ENCODE measurements at places on chromosomes 2 and 18.

DNA sequence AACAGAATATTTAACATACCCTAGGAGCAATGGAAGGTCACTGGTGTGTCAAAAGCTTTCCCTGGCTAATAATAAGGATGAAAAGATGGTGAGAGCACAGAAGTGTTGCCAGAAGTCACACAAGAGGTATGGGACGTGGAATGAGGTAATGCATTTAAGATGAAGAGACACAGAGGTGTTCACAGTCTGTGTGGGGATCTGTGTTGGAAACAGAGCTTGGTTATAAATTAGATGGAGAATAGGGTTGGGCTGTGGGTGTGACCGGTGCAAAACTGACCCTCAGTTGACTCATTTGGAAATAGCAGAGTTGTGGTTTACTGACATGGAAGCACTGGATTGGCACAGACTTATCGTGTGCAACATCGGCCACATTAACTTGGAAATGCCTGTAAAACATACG is 372.5 kb downstream of the SATB2 start:
- DNase-seq, result no peak

- no peak for DNase-seq
Observed at GRCh38 chr18:41024792-41025191, 930.2 kb upstream of the PIK3C3 start.

DNA sequence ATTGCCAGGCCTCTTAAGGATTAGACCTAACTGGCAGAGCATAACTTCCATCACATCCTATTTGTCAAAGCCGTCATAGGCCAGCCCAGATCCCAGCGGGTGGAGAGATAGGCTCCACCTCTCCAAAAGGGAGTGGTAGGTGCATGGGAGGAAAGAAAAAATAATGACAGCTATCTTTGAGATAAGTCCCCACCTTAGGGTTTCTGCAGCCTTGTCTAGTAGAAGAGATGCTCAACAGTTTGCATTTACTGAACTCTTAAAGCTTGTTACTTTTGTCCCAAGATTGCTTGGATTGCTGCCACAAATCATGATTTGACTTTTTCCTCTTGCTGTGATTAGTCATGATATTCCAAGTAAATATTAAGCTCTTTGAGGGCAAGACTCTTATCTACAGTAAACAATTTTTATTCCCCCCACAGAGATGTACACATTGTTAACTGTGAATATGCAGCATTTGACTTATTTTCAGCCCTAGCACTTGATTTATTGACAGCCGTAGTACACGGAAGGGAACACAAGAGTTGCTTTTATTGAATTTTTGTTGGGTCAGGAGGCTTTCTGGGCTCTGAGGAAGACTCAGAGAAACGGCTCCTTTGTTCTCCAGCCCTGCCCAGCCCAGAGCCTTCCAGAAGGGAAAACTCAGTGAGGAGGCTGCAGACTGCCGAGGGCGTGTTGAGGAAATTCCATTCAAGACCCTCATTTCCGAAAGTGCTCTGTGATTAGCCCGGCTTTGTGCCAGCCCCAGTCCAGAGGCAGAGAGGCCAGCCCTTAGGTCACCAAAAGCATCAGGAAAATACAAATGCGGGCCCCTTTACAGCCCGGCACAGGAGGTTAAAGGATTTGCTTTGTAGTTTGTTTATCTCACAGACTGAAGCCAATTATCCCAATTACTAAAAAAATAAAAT is 75.5 kb upstream of the ZNF532 start:
- no peak for DNase-seq

- DNase-seq, result no peak
Observed at GRCh38 chr2:7226501-7226900, 309.3 kb downstream of the RNF144A start.

GRCh38 chr2:133644846-133645245 is 76.6 kb upstream of the NCKAP5 start:
- DNase-seq, result no peak

GRCh38 chr18:54712306-54712705 is 116.0 kb upstream of the RAB27B start:
- DNase-seq, result no peak

DNA sequence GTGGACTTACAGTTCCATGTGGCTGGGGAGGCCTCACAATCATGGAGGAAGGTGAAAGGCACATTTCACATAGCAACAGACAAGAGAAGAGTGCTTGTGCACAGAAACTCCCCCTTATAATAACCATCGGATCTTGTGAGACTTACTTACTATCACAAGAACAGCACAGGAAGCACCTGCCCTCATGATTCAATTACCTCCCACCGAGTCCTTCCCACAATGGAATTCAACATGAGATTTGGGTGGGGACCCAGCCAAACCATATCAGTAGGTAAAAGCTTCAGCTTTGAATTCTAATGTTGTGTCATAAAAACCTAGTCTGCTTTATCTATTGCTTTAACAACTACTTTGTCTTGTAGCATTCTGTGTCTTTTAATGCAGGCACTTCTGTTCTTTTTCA is 140.4 kb upstream of the PIK3C3 start:
- DNase-seq, result no peak

DNA sequence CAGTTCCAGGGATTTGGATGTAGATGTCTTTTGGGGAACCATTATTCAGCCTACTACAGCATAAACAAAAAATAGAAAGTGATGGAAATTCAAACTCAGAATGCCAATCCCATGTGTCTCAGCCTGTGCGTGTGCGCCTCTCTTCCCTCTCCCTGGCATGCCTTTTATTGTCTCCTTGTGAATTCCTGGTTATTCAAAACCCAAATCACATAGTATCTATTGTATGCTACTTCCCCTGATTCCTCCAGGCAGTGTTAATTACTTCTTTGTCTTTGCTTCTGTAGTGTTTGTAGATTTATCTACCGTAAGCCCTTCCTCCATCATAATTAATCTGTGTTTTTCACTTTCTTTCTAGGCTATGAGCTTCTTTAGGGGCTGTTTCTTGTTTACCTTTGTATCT is 38.9 kb downstream of the RHBDD1 start:
- no peak for DNase-seq

- no peak for DNase-seq
Observed at GRCh38 chr2:169080250-169081069, 11.1 kb downstream of the DHRS9 start.

GRCh38 chr18:41594582-41594981 is 360.5 kb upstream of the PIK3C3 start:
- no peak for DNase-seq

DNA sequence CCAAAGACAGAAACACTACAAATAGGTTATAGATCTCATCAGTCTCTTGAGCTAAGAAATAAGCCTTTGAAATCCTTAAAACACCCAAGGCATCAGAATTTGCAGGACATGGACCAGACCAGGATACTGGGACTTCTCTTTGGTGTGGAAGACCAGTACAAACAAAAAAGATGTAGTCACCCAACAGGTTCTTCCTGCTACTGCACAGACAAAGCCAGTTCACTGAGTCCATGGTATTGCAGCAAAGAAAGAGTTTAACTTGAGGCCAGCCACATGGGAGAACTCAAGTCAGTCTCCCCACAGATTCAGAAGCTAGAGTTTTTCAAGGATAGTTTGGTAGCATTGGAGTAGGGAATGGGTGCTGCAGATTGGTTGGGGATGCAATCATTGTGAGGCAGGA is 169.6 kb upstream of the NDUFV2 start:
- no peak for DNase-seq

- no peak for DNase-seq
Observed at GRCh38 chr2:2896011-2896410, 481.6 kb downstream of the EIPR1 start.

DNA sequence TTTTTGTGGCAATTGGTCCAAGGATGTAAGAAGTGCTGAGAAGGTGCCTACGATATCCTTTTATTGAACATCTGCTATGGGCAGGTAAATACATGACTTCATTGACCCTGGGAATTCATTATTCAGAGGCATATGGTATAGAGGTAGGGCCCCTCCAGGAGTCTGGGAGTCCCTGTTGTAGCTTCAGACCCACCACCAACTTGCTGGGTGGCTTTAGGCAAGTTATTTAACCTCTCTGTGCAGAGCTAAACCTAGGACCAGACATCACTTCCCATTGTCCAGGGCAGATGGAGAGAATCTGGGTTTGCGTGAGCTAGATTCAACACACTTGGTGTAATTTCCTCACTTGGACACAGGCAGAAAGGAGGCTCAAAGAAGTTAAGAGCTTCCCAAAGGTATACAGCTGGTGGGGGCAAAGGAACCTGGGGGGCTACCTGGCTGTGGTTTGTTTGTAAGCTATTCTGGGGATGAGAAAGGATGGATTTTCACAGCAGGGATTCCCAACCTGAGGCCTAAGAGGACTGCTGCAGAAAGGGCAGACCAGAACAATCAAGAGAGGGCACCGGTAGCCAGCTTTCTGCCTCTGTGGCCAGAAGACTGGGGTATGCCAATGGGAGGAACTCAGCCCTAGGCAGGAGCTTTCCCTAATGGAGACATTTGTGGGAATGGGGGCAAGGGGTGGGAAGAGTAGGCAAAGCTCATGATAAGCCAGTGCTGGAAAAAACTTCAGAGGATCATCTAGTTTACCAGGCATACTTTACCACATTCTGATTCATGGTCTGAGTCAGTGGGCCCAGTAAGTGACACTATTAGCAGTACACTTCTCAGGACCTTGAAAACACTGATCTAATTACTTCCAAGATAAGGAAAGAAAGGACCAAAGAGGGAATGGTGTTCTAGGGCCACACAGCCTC is 102.7 kb upstream of the SMAD2 start:
- no peak for DNase-seq

DNA sequence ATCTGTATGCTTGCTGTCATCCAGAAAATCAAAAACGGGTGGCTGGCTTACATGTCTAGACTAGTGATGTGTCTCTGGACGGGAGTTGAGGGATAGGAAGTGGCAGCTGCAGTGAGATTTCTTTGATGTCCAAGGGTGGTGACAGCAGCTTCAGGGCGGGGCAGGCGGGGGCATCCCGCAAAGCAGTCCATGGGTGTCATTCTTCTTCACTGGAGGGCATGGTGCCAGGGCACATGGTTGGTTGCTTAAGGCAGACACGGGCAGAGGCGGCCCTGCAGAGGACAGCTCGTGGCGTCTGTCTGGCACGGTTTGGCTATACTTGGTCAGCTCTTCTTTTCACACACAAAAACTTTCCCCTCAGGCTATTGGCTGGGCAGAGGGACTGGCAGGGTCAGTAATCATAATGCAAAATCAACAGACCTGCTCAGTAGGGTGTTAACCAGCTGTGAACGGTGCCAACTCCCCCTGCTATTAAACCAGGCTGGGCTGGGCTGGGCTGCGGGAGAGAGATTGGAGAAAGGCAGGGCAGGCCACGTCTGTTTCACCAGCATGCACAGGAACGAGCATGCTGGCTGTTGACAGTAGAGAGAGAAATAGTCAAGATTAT is 63.7 kb downstream of the COL4A3 start:
- DNase-seq, result peak; percentile 26

GRCh38 chr2:95122197-95122551 is 566 bp upstream of the MRPS5 start:
- no peak for DNase-seq

DNA sequence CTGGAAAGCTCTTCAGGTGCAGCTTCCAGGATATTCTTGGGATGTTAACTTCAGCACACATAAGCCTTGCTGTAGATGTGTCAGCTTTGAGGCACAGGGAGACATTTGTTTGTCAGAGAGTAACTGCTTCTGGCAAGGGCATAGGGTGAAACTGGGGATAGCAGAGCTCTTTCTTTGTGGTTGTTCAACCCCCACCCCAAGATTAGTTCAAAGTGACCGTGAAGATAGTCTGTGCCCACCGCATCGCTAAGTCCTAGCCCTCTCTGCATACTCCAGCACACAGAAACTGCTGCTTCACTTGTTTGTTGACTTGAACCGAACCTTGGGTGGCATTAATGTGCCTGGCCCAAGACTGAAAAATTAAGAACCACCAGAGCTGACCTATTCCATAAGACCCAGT is 1.4 kb downstream of the SLC14A1 start:
- DNase-seq, result no peak

DNA sequence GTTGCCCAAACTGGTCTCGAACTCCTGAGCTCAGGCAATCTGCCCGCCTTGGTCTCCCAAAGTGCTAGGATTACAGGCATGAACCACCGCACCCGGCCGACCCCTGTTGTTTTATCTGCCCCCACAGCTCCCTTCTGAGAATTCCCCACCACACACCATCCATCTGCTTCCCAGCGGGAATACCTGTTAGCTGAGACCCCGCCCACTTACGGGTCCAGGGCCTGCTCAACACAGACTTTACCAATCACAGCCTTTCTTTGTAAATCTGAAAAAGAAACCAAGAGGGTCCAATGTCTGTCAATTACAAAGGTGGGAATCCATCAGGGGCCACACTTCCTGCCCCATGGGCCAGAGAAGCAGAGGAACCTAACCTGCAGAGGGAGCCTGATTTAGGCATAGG is 14.2 kb upstream of the CABLES1 start:
- no peak for DNase-seq

DNA sequence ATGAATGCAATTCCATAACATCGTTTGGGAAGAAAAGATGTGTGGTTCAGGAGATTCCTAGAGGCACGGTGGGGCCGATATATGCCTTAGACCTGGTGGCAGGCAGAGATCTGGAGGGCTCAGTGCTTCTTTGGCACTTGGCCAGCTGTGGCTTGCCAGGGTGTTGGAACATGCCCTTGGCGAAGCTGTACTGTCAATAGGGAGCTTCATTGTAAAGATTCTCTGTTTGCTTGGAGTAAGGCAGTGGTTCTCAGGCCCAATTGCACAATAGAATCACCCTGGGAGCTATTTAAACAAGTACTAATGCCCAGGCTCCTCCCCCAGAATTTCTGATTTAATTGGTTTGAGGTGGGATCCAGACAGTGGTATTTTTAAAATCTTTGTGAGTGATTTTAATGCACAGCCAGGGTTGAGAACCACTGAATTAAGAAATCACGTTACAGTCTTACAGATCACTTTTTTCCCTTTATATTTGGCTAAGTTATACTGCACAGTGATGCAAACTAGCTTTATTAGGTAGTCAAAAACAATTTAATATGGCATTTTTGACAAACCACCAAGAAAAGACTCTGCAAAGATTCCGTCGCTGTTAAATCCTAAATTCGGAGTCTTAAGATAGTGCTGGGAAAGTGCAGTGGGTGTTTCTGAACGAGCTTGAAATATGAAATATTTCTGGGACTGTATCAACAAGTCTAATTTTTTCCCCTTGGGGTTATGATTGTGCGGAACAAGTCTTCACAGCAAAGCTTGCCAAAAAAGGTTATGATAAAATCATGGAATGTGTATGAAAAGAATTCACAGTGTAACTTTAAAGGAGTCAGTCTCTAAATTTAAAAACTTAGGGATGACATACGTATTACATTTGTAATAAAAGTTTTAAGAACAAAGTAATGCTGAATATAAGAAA is 78.0 kb downstream of the CRIM1 start:
- peak; percentile 50 for DNase-seq

DNA sequence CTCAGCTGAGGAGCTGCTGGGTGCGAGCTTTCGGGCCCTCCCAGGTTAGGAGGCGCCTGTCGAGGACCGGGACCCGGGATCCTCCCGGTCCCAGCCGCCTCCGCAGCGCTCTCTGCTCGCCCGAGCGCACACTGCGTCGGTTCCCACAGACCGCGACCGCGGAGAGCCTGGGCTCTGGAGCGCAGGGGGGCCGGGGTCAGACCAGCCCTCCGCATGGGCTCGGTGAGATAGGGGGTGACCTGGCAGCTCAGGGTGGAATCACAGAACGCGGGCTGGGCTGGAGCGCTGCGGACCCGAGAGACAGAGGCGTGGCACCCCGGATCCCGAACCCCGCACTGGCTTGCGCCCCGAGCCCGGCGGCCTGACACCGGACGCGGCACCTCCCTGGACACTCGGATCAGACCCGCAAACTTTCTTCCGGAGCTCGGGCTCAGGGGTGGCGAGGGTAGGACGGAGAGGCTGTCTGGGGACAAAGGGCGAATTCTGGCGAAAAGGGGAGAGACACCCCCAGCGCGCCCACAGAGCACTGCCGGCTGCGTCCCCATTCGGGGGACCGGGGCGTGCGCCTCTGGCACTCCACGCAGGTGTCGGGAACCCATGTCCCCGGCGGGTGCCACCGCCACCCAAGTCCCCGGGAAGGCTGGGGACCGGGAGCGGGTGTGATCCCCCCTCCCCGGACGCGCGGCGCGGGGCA is 612 bp downstream of the DIPK1C start:
- no peak for DNase-seq
